DMS153 (cell line): ENCODE measurements at places on chromosomes 2 and 18.

- peak; percentile 49 for DNase-seq
Measured at GRCh38 chr2:56009758-56010458, 86.3 kb upstream of the EFEMP1 start.

DNA sequence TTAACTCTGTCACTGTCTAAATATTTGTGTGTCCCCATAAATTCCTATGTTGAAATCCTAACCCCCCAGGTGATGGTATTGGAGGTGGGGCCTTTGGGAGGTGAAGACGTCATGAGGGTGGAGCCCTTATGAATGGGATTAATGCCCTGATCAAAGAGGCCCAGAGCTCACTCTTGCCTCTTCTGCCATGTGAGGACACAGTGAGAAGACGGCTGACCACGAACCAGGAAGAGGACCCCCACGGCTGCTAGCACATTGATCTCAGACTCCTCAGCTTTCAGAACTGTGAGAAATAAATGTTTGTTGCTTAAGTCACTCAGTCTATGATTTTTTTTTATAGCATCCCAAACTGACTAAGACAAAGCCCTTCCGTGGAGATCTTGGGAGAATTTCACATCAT, 71.2 kb downstream of the BCL2L11 start:
- DNase-seq = no peak

- DNase-seq = peak; percentile 14
Measured at GRCh38 chr2:222025881-222026271, 272.9 kb downstream of the PAX3 start.

GRCh38 chr18:22624176-22624575, 206.5 kb upstream of the CTAGE1 start:
- DNase-seq = no peak

GRCh38 chr2:68309426-68309825, 10.3 kb downstream of the CNRIP1 start:
- DNase-seq = no peak

DNA sequence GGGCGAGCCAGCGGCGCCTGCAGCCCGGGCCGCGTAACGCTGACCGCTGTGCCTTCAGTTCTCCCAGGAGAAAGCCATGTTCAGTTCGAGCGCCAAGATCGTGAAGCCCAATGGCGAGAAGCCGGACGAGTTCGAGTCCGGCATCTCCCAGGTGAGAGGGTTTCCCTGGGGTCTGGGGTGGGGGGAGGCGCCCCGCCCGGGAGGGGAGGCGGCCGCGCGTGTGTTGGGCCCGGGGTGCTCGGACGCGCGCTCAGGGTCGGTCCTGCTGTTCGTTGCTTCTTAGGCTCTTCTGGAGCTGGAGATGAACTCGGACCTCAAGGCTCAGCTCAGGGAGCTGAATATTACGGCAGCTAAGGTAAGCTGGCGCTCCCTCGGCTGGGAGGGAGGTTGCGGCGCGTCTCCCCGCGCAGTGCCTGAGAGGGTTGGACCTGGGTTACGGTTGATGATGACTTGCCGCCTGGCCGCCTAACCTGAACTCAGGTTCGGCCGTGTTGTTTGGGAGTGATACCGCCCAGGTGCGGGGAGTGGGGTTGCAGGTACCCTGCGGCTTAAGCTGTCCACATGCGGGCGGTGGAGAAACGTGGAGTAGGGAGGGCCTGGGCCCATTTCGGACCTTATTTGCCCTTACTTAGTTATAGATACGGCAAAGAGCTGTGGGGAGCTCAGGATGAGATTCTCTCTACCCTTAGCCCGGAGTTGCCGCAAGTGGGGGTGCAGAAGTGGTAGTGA, 638 bp downstream of the RPS7 start:
- no peak for DNase-seq

- DNase-seq = no peak
Measured at GRCh38 chr2:160909781-160910242, 250.4 kb upstream of the TANK start.

DNA sequence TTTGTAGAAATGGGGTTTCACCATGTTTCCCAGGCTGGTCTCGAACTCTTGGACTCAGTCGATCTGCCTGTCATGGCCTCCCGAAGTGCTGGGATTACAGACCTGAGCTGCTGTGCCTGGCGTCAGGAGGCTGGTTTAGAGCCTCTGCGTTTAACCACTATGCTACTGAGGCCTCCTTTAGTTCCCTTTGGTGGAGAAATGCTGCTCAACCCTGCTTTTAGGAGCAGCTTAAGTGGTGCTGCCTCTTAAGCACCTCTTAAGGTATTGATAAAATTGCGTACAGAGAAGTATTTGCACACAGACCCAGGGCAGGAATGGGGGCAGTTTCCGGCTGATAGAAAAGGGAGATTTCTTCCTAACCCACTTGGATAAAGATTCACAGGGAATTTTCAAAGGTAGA, 8.0 kb downstream of the CD8A start:
- DNase-seq = no peak
